CD4-positive, alpha-beta memory T cell (primary cell): ENCODE measurements at places on chromosomes 16 and 17. TPM values are rescaled to one million over a fixed set of nuclear protein-coding genes. Genes with fewer than 3 reads are reported as not detected.

DNA sequence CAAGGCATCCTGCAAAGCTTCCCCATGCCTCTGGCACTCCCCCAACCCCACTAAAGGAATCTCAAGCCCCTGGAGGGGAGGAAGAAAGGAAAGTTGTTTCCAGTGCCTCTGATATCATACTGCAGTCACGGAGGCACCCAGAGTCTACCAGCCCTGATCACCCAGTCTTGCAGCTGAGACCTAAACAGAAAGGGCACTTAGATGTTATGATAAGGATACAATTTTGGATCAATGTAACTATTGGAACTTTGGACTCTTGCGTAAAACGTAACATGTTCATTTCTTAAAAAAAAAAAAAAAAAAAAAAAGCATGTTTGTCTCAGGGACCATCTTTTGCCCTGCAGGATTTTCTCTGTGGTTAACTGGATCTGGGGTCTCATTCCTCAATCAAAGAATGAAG, 52.4 kb upstream of the COX10 start:
- no peak for DNase-seq

GRCh38 chr17:58630883-58631522, 60.8 kb downstream of the TEX14 start:
- DNase-seq = no peak

Gene PYDC1
- not detected for polyA plus RNA-seq

DNA sequence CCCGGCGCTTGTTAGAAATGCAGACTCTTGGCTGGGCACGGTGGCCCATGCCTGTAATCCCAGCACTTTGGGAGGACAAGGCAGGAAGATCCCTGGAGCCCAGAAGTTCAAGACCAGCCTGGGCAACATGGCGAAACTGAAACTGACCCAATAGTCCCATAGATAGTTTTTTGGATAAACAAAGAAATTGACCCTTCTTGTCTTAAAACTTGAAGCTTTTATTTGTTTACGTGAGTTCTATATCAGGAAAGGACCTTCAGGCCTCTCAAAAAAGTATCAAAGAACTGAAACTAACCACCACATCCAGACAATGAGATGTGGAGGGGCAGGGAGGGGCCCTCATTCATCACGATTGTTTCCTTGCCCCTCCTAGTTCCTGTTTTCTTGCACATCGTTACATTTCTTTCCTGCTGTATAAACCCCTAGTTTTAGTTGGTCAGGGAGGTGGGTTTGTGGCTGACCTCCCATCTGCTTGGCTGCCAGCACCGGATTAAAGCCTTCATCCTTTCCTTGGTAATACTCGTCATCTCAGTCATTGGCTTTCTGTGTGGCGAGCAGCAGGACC, 29.9 kb upstream of the PRM1 start:
- peak; percentile 63 for DNase-seq

DNA sequence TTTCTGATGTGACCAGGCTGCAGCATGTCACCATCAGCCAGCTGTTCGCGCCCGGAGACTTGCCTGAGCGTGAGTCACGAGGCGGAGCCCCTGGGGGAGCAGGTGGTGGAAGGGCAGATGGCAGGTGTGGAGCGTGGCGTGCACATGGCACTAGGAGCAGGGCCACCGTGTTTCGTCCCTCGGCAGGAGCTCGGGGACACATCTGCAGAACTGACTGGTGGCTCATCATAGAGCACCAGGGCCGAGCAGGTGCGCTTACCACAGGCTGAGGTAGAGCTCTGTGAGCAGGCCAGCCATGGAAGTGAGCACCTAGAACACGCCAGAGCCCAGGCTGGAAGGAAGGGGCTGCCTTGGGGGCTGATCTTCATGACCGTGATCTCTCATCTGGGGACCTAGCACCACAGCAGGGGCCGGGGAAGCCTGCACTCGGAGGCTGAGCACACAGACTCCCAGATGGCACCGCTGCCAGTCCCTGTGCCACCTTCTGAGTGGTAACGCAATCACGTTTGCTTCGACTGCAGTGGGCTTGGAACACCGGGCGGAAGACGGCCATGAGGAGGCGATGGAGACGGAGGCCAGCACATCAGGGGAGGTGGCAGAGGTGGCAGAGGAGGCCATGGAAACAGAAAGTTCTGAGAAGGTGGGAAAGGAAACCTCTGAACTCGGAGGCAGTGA, 61.8 kb upstream of the ENDOV start:
- no peak for DNase-seq

DNA sequence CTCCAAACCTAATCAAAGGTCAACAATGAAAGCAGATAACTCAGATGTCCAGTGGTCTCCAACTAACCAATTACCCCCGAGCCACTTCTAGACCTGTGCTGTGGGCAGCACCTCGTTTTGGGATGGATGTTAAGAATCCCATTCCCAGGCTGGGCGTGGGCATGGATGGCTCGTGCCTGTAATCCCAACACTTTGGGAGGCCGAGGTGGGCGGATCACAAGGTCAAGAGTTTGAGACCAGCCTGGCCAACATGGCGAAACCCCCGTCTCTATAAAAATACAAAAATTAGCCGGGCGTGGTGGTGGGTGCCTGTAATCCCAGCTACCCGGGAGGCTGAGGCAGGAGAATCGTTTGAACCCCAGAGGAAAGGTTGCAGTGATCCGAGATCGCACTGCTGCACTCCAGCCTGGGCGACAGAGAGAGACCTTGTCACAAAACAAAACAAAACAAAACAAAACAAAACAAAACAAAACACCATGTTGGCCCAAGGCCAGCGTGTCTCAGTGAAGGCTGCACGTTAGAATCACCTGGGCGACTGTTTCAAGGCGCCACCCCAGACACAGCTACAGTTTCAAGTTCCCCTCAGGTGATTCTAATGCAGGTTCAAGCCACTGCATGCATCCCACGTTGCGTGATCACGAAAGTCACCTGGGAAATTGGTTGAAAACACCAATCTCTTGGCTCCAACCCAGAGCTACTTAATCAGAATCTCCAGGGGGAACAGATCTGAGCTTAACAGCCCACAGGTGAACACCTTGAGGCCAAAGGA, 21.3 kb downstream of the COX4I1 start:
- no peak for DNase-seq

Gene HOXB2
- polyA plus RNA-seq = 12.7 TPM

DNA sequence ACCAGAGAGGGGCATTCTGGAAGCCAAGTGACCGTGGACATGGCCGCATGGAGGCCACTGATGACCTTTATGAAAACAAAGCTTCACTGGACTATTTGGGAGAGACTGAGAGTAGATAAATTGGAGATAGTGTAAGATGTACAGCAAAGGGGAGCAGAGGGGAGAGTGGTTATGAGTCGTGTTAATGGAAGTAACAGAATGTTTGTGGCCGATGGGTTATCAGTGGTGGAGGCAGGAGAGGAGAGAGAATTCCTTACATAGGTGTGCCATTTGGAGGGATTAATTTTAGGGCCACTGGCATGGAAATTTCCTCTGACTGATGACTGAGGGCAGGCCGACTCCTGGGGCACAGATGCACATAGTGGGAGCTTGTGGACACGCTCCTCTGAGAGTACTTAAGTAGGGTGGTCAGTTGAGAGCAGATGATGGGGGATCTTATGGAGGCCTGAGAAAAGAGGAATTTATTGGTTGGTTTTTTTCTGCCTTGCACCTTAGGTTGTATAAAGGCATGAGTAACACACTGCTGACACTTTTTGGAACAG, 19.2 kb downstream of the PRPSAP2 start:
- DNase-seq = no peak

GRCh38 chr16:140175-140857, 1.8 kb upstream of the NPRL3 start:
- no peak for DNase-seq
